Activated CD4-positive, alpha-beta T cell treated with anti-CD3 and anti-CD28 coated beads, Interleukin-2, amount 10 ng/mL, durations not matched to agents 7 days and 5 days (primary cell): ENCODE measurements at places on chromosomes 11 and 22.

DNA sequence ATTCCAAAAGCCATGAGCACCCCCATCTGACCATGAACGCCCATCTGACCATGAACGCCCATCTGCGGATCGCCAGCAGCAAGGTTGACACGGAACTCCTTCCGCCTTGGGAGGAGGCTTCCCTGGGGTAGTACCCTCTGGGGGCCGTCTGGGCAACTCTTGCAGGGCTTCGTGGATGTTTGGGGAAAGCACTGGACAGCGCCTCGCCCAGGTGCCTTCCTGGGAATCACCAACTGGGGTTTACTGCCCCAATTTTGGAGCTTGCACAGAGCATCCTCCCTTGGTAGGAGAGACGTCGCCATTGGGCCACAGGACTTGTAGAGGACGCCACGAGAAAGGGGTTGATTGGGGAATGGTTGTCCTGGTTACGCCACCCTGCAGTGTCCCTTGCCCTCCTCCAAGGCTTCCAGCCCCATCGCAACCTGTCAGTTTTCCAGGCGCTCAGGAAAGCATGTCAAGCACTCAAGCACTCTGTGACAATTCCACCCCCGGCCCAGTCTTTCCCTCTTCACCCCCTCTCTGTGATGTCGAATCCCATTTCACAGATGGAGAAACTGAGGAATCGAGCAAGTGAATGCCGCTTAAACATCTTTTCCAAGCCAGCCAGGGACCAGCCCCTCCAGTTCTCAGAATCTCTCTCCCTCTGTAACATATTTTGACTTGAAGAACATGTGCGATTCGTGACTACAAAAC, 914 bp upstream of the PRDM11 start:
- no peak for DNase-seq

- DNase-seq = no peak
Measured at GRCh38 chr11:60700689-60701468, 1.5 kb downstream of the MS4A8 start.

DNA sequence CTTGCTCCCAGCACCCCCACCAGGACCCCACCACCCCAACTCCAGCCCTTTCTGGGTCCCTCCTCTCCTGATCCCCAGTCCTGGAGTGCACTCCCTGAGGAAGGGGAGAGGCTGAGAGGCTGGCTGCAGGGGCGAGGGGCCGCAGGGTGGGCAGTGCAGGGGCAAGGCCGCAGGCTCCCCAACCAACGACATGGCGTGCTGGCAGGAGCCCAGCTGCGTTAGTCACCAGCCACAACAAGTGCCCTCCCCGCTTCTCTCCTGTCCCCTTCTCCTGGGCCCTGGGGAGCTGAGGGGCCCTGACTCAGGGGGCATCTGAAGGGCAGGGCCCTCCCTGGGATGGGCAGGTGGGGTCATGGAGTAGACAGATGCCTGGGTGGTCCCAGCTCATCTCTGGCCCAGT, 2.3 kb downstream of the CABP7 start:
- no peak for DNase-seq

- no peak for DNase-seq
Measured at GRCh38 chr11:1255151-1255550, 32.3 kb downstream of the MUC5B start.

- DNase-seq = peak; percentile 50
Measured at GRCh38 chr22:32200752-32201151, 4.1 kb downstream of the RFPL2 start.

DNA sequence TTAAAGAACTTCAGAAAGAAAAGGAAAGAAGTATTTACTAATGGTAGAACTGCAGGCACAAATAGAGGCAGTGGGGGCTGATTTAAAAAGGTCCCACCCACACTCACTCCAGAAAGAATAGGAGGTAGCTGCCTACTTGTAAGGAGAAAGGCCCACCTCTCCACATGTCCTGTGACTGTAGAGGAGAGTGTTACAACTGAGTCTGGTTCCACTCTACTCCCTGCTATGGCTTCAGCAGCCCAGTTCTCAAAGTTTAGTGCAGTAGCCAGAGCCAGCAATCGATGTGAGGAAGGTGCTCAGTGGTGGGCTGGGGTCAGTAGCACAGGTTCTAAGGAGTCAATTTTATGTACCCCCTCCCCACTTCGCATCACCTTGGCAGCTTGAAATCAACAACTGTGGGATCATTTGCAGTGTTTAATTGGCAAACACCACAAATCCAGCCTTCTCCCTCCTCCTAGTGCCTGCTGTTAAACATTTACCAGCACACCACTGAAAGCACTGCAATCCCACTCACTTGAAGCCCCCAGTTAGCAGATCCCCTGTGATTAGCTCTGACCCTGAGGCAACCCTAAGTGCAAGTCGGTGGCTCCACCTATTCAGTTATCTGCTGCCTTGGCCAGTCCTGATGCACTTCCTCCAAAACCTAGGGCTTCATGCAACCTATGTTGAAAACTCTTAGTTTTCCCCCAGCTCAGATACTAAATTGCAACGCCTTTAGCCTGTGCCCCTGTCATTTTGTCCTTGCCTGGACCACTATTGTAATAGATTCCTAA, 146.6 kb downstream of the BBOX1 start:
- no peak for DNase-seq

DNA sequence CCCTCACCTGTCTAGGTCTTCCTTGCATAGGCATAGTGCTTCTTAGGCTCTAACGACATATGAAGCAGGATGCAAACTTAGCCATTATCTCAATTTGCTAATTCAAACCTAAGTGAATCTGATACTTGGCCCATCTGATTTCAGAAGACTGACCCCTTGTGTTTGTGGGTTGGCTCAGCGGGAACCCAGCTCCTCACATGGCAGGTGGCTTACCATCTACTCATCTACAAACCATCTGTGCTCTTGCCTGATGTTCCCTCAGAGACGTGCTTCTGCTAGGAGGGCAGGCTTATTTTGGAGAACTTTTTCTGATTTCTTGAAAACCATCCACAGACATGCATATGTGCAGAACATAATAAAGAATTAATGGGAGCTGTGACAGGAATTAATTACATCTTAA, 15.2 kb downstream of the ELMOD1 start:
- no peak for DNase-seq

DNA sequence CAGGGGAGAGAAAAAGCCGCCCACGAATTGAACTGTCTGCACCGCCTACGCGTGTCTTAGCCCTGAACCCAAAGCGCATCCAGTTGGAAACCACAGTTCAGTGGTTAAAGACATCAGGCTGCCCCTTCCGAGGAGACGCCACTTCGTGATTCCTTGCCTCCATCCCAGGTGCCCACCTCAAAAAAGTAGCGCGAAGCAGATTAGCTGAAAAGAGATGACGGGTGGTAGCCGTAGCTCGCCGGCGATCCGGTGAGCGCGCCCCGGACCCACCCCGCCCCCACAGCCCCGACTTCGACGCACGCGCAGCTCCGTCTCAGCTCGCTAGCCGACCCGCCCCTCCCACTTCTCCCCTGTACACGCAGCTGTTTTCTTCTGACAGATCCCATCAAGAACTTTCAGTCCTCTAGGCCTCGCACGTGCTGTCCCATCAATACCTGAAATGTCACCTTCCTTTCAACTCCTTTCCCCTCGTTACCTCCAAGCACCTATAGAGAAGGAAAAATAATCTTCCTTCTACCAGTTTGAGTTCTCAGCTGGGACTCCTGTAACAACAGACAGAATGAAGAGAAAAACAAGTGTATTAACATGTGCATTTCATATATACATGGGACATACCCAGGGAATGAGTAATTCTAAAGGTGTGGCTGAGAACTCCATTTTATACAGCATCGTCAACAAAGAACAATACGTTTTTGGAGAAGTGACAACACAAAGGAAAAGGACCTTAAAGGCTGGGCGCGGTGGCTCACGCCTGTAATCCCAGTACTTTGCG, 49.5 kb downstream of the OR4D9 start:
- peak; percentile 79 for DNase-seq

DNA sequence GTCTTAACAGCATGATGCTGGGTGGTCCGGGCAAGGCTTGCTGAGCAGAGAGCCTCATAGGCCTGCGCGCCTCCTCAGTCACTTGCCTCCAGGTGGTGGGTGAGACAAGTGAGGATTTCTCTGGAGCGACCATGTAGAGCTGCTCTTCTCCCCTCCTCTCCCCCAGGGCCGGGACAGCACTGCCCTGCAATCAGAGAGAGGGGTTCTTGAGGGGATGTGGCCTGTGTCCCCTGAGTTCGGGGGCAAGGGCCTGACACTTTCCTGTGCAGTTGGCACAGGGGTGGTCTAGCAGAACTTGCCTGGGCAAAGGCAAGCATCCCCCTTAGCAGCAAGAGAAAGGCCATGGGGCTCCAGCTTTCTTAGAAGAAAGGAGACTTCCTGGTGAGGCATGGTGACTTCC, 95.8 kb upstream of the LMO1 start:
- DNase-seq = no peak

DNA sequence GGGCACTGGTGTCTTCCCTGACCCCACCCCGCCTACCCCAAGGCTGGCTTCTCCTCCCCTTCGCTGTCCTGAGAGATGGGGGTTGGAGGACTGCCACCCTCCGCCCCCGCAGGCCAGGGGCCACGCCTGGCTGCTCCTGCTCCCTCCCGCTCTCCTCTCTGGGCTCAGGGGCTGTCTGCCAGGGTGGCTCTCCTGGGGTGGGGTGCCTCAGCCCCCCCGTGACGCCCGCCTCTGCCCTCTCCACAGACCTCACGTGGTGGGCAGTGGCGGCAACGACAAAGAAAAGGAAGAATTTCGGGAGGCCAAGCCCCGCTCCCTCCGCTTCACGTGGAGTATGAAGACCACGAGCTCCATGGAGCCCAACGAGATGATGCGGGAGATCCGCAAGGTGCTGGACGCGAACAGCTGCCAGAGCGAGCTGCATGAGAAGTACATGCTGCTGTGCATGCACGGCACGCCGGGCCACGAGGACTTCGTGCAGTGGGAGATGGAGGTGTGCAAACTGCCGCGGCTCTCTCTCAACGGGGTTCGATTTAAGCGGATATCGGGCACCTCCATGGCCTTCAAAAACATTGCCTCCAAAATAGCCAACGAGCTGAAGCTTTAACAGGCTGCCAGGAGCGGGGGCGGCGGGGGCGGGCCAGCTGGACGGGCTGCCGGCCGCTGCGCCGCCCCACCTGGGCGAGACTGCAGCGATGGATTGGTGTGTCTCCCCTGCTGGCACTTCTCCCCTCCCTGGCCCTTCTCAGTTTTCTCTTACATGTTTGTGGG, 8.1 kb downstream of the RCOR2 start:
- DNase-seq = no peak

- no peak for DNase-seq
Measured at GRCh38 chr11:100817620-100818019, 130.5 kb downstream of the ARHGAP42 start.

DNA sequence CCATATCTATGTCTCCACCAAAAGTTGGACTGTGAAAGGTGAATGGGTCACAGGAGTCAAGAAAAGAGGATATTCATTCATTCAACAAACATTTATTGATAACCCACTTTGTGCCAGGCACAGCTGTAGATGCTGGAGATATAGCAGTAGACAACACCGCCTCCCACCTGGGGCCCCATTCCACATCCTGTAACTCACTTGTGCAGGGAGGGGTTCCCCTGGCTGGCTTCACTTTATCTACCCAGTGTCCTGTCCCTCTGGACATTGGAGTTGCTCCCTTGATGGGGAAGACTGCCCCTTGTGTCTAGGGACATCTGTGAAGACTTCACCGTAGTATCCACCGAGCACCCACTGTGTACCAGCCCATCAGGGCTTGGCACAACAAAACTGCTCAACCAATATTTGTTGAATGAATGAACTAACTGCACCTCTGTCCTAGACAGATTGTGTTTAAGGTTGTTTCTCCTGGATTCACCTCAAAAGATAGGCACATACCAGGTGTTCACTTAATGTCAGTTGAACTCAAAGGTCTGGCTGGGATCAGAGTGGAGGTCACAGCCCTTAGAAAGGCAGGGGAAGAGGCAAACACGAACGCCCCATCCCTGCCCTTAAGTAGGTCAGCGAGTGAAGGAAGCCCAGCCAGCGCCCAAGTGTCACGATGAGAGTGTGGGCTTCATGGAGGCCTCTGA, 1.4 kb upstream of the OVOL1 start:
- no peak for DNase-seq

- no peak for DNase-seq
Measured at GRCh38 chr11:27388001-27388400, 25.0 kb upstream of the CCDC34 start.

- no peak for DNase-seq
Measured at GRCh38 chr11:103633068-103633788, 403.2 kb upstream of the DDI1 start.

GRCh38 chr11:45056529-45056928, 89.9 kb upstream of the PRDM11 start:
- no peak for DNase-seq

DNA sequence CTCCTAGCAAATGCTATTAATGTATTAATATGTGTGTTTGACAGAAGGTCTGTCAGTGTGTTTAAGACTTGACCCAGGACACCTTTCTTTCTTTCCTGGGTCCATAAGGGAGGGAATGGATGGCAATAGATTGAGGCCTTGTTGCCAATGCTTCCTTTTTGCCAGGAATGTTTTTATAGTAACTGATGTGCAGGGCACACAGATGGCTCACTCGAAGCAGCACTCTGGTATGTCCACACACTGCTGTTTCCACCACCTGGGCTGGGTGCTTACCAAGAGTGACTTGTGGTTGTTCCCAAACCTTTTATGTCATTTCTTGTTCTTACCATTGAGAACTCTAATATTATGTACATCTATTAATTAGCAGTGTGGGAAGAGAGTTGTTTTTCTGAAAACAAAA, 396.9 kb upstream of the SYN3 start:
- DNase-seq = no peak

GRCh38 chr22:42582987-42583386, 29.2 kb downstream of the SERHL2 start:
- no peak for DNase-seq

- DNase-seq = no peak
Measured at GRCh38 chr22:38834215-38834953, 9.4 kb downstream of the NPTXR start.

GRCh38 chr11:134781380-134781866, 369.4 kb upstream of the B3GAT1 start:
- DNase-seq = no peak

GRCh38 chr11:111837366-111837891, 34.0 kb downstream of the ALG9 start:
- no peak for DNase-seq

DNA sequence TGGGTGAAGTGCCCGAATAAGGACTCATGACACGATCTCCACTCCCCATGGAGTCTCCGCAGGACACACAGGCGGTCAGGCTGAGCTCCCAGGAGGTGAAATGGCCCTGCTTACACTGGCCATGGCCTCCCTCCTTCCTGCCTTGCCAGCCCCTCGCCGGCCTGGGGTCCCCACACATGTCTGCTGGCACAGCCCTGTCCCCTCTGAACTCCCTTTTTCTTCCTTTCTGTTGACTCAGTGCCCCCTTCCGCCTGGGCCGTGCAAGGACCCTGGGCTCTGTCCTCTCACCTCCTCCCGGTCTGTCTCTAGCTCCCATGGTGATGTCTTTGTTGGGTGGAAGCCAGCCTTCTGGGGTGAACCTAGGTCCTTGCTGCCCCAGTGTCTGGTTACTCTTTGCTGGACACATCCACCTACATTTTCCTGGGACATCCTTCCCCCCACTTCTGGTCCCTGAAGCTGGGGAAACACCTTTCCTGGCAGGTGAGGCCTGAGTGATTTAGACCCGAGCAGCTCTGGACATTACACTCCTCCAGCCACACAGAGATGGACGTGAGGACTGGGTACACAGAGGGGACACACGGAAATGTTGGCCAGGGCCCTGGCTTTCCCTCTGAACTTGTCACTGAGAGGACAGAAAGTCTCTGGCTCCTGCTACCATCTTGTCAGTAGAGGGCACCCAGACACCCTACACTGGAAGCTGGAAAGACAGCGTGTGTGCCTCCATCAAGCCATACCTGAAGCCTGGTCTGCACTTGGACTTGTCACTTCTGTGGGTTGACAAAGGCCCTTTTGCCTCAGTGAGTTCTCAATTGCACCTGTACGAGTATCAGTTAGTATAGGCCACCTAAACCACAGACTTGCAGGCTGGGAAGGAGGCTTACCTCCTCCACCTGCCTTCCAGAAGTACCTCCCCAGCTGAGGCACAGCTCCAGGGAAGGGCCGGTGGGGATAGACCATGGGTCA, 864.3 kb downstream of the TBC1D22A start:
- no peak for DNase-seq
